Left ventricle myocardium superior (tissue), 1 donor: ENCODE measurements at places on chromosomes 2 and 18. TPM values are rescaled to one million over a fixed set of nuclear protein-coding genes. Genes with fewer than 3 reads are reported as not detected.

POTEC gene
- total RNA-seq = not detected

SERPINB10 gene
- not detected for total RNA-seq

DNA sequence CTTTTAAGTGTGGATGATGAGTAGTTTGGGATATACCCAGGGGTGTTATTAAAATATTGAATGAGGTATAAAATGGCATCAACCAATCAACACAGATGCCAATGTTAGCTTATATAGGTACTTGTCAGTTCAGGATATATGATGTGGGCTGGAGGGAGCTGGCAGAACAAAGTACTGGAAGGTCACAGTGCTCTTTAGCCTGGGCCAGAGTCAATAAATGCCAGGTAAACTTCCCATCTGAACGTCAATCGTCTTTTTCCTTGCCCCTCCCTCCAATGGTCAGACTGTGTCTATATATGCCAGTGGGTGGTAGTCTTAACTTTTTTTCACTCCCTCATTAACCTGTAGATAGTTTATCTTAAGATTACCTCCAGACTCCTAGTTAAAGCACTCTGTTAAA lies 140.8 kb upstream of the RBMS1 start:
- no peak for DNase-seq

TSHZ1 gene
- total RNA-seq = 24.7 TPM

DNA sequence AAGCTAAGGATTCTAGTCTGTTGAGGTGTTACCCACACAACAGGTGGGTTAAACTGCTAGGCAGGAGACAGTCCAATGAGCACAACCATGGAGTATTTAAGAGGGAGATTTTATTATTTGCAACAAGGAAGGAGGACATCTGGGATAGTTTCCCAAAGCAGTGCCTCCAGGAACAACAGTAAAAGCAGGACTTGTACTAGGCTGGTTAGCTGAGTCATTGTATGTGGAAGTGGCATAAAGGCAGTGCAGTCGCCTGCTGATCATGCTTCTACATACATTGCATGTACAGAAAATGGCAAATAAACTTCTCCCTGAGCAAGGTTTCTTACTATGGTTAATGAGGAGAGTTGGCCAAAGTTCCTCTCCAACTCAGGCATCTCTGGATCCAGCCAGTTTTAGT lies 46.1 kb upstream of the CYTIP start:
- DNase-seq = no peak

DNA sequence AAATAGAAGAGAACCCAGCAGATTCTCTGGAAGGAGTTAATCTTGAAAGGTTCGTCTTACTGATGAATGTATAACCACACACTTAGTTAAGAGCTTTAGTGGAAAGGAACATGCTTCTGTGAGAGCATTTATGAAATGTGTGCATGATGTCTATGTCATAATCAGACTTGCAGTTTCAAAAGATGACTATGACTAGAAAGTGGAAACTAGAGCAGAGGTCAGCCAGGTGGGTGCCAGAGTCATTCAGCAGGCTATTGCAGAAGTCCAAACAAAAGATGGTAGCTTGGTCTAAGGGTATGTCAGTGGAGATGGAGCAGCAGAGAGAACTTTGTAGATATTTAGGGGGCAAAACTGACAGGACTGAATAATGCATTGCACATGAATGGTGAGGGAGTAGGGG lies 825.8 kb downstream of the DCC start:
- no peak for DNase-seq

- DNase-seq = no peak
Measured at GRCh38 chr2:212477571-212477970, 61.0 kb downstream of the ERBB4 start.

DNA sequence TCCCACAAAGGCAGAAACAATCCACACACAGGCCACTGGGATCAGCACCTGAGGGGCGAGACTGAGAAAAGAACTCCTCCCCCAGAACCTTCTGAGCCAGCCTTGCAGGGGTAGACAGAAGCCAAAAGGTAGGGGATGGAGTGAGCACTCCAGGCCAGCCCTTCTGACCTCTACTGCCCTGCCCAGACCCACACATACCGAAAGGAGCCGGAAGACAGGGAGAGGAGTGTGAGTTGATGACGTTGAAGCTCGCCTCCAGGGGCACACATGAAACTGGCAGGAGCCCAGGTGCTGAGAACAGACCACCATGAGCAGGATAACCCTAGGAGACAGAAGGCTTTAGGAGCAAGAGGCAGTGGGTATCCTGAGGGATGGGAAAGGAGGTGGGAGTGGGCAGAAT lies 1.8 kb downstream of the SLC23A3 start:
- DNase-seq = no peak

AMMECR1L gene
- total RNA-seq = 9.8 TPM

DNA sequence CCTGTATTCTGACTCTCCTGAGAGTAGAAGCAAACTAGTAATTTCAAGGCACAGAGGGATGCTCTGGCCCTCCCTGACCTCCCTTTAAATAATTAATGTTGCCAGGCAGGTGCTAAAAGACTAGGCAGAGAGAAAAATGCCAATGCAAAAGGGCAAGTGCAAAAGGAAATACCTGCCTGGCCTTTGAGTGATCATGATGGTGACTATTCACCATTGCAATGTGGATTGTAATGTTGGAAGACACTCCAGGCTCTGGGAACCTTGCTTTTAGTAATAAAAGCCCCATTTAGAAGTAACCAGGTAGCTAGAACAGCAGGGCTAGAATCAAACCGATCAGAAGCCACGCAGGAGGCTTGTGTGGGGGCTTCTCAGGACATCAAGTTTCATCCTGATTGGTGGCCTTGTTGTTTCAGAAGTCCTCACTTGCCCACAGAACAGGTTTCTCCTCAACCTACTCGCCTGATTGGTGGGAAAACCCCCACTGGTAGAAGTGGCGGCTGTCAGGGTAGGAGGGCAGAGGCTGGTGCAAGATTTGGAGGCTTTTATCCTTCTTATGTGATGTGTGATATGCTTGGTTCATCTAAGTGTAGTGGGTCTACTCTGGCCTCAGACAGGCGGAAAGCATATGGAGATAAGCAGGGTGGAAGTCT lies 16.0 kb upstream of the CHRNA1 start:
- no peak for DNase-seq

GRCh38 chr18:49812286-49813068 lies 856 bp downstream of the ACAA2 start:
- DNase-seq = no peak

IMPA2 gene
- 73.3 TPM for total RNA-seq

DNA sequence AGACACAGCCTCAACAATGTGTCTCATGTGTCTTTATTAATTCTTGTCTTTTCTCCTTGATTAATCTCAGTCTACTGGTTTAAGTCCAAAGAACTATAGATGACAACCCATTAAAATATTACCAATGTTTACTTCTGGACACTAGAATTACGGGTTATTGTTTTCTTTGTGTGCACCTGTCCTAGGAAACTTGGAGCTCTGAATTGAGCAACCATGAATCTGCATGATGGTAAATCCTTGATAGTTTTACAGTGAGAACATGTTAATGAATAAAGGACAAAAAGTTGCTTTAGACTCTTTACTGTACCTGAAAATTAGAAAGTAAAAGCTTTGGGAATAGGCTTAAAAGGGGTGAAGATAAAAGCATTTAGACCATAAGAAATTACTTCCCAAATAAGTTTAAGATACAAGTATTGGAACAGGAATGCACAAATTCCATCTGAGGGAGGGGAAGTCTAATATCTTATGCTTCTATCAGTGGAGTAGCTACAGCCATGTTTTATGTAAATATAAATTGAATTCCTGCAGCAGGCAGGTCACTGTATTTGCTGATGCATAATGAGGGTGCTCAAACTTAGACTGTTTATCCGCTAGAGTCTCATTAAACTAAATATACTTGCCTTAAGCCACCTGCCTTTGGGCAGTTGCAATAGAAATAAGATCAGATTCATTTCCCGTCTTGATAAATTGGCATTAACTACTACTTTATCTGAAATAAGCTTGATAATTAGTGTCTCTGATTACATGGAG lies 603.7 kb upstream of the GCFC2 start:
- no peak for DNase-seq

TCF7L1 gene
- 7.1 TPM for total RNA-seq

DNA sequence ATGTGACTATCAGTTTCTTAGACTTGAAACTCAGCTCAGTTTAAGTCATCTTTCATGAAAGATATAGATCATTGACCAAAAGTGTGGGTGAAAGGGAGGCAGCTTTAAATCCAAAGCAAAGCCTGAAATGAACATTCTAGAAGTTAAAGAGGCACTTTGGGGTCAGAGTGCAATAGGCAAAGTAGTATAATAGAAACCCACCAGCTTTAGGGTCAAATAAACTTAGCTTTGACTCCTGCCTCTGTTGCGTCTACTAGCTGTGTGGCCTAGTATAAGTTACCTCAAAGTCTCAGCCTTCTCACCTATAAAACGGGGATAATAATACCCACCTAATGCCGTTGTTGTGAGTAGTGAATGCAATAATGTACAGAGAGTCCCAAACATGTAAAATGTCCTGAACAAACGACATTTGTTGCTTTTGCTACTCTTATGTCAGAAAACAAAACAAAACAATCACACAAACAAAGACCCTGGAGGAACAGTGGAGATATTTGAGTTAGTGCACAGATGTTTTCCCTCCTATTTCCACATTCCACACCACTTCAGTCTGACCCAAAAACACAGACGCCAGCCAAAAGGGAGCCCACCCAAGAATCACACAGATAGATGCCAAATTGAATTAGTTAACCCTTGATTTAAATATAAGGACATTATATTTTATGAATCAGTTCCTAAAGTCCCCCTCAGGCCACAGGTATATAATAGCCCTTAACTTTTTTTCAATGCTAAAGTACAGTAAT lies 657.0 kb downstream of the ARHGAP15 start:
- no peak for DNase-seq

DNA sequence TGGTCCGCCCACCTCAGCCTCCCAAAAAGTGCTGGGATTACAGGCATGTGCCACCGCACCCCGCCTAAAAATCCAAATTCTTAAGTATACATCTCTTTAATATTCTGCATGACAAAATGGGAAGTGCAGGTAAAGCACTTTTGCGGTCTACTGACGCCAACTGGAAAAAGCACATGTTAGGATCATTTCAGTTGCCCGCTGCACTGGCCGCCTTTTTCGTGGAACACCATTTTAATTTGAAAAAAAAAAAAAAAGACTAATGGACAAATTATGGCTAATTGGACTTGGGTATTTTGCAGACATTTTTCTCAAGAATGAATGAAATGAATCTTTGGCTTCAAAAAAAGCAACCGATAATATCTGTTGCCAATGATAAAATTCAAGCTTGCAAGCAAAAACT lies 129.3 kb upstream of the GPC1 start:
- no peak for DNase-seq

- no peak for DNase-seq
Measured at GRCh38 chr2:229340086-229340760, 69.1 kb upstream of the PID1 start.

CRACDL gene
- total RNA-seq = 4.0 TPM

- DNase-seq = no peak
Measured at GRCh38 chr2:240990726-240991377, 7.6 kb upstream of the SNED1 start.

YWHAQ gene
- 119 TPM for total RNA-seq

- no peak for DNase-seq
Measured at GRCh38 chr2:106565599-106565998, 78.4 kb downstream of the CD8B2 start.
